ENCODE measurements at places on chromosomes 3 and 15.

DNA sequence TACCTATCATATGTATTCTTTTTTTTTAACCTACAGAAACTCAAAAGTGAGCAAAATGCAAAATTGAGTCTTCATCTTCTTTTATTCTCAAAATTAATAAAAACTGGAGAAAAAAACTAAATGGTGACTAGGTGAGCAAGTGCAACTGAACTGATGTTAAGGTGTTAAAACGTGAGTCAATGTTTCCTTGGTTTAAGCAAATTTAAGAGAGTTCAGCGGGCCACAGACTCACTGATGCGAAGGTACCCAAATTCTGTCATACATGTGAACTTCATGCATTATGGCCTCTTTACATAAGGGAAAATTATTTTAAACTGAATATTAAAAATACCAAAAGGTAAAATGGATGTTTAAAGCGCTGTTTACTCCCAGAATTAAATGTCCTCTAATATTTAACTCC, 206.6 kb downstream of the FOXP1 start:
- no peak for DNase-seq

DNA sequence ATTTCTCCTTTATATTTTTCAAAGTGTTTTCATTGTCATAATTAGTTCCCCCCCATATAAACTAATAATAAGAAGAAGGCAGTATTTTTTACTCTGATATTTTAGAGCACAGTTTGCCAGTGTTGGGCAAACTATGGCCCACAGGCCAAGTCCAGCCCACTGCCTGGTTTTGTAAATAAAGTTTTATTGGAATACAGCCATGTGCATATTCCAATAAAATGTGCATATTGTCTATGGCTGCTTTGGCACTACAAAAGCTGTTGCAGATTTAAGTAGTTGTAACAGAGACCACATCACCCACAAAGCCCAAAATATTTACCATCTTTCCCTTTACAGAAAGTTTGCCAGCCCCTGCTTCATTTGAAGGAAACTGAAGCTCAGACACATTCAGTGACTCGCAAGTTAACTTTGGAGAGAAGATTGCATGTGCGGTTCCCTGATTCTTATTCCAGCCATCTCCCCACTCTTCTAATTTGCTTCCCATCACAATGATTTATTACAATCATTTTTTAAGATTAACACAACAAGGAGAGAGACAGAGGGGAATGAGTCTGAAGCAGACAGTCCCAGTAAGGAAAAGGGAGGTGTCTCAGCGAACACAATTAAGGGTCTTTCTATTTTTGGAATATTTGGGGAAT, 48.9 kb downstream of the RFTN1 start:
- DNase-seq, result no peak

- DNase-seq, result peak; percentile 34
Measured at GRCh38 chr3:36480911-36481648, 100.8 kb downstream of the STAC start.

GRCh38 chr3:138408751-138409570, 25.5 kb upstream of the ESYT3 start:
- no peak for DNase-seq

DNA sequence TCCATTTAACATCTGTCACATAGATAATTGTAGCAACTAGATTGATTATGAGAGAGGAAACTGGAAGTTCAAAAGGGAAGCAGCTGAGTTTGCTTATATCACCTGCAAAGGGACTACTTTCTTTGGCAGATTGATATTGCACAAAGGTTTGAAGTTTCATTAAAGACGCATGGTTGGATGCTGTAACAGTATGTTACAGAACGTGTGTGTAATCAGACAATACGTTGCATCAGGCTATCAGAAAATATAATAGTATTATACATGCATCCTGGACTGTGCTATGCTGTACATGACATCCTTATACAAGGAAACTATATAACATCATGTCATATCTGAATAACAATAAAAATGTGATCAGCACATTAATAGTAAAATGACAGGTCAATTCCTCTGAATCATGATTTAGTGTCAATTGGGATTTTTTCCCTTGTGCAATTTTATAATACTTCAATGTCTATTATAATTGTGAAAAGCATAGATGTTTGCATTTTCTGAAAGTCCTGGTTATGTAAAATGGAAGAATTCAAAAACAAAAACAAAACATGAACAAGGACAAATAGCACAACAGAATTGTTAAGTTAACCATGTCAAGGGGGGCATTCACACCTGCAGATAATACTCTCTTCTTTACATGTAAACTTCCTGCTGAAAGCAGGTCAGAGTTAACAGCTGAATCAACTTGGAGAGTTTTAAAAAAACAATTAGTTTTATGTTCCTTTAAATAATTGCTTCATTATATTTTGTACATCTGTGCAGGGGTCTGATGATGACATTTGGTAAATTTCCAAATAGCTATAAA, 283.2 kb upstream of the KCNH8 start:
- no peak for DNase-seq

GRCh38 chr15:58285212-58285920, 146.4 kb upstream of the LIPC start:
- no peak for DNase-seq
